ENCODE measurements at places on chromosomes 11 and 22. TPM values are rescaled to one million over a fixed set of nuclear protein-coding genes. Genes with fewer than 3 reads are reported as not detected.

DSCAML1 gene
- 1.1 TPM for polyA plus RNA-seq

PYGM gene
- 5.7 TPM for polyA plus RNA-seq

LINC01488 gene
- polyA plus RNA-seq = 0.71 TPM

CRYBA4 gene
- not detected for polyA plus RNA-seq

HTR3B gene
- 0.42 TPM for polyA plus RNA-seq

Data from hepatocyte (in vitro differentiated cells).